ENCODE measurements at places on chromosomes 5 and 9.

DNA sequence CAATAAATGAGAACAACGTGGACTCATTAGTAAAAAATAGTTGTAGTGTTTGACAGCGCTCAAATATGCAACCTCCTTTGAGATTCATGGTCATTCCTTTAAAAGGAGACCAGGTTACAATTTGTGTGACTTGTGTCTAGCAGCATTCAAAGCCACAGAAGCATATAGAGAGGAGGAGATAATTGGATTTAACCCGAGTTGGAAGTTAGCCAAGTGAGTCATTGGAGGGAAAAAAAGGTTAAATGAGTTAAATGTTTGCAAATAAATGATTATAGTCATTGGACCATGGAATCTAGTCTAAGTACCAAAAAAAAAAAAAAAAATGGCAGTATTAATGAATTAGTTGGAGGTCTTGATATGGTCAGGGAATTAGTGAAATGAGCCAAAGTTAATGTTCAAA lies 90.9 kb downstream of the ITGA1 start:
- DNase-seq: no peak

GRCh38 chr9:130013326-130013725 lies 29.7 kb downstream of the FNBP1 start:
- DNase-seq: no peak

- DNase-seq: no peak
Measured at GRCh38 chr5:62572918-62573514, 5.6 kb upstream of the LRRC70 start.

DNA sequence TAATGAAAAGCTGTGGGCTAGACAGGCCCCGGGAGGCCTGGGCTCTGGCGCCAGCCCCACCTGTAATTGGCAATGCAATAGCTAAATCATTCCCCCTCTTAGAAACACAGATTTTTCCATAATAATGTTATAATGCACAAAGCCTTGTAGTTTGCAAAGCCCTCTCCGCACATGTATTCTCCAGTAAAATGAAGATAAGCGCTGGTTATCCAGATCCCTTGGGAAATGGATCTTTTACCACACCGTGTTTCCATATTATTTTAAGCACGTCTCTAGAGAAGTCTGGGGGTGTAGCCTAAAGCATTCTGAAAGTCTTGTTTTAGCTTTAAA lies 1.1 kb upstream of the APBA1 start:
- DNase-seq: no peak

DNA sequence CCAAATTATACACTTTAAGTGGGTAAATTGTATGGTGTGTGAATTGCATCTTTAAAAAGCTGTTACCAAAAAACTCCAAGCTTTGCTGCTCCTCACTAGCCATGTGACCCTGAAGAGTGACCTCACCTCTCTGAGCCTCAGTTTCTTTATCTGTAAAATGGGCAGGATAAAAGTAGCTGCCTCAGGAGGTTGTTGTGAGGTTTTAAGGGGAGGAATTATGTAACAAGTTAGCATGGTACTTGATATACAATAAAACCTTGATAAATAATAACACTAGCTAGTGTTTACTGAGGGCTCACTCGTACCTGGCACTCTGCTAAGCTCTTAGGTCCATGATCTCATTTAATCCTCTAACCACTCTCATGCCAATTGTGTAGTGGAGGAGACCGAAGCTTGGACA lies 19.0 kb upstream of the PHF19 start:
- no peak for DNase-seq

- no peak for DNase-seq
Measured at GRCh38 chr5:63805151-63805550, 157.1 kb downstream of the HTR1A start.

- DNase-seq: peak; percentile 26
Measured at GRCh38 chr9:93893899-93894690, 61.1 kb downstream of the BARX1 start.

DNA sequence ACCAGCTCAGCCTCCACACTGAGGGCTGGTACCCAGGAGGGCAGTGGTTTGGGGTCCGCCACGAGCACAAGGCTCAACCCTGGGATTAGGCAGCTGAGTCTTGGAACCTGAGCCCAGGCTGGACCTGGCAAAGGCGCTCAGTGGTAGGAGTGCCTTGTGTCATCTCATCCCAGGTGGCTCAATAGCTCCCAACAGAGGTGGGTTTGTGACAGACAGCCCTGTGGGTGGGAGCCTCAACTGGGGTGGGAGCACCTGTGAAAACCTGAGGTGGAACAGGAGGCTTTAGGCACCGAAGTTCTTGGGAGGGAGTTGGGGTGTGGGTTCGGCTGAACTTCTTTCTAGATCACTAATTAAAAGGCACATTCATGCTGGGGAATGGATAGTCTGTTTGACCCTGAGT lies 35.2 kb upstream of the SMU1 start:
- DNase-seq: no peak

- DNase-seq: peak; percentile 55
Measured at GRCh38 chr5:72633649-72634048, 126.4 kb upstream of the ZNF366 start.
